ENCODE measurements at places on chromosomes 7 and 10.

- DNase-seq = no peak
Observed at GRCh38 chr7:30231271-30231670, 53.1 kb upstream of the ZNRF2 start.

GRCh38 chr7:138008588-138009349 is 6.9 kb upstream of the CREB3L2 start:
- DNase-seq = peak; percentile 83

DNA sequence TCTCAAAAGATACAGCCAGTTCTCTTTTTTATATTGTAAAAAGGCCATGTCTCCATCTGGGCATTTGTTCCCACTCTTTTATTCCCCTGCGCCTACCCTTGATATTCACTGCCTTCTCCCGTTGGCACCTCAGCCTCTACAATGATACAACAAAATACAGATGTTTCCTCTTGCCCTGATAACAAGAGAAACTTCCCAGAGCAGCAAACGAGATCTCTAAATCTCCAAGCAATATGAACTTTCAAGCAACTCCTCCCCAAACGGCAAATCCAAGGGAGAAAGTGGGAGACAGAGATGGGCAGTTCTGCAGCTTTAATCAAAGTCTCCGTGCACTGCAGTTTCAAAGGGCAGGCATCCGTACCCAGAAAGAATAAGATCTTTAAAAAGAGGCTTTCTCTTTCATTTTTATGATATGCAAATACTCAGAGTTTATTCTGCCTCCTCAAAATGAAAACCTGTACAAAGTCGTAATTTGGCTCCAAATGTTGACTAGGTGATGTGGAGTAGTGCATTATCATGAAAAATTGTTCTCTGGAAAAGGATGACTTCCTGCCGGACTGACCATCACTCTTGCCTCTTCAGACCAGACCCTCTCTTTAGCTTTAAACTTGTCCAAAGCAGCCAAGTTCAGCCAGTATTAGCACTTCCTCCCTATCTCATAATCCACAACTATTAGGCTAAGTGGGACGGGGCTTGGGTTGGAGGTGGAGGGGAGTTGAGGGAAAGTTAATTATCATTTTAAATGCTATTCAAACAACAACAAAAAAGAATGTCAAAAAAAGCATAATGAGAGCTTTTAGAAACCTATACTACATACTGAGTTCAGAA is 682 bp downstream of the HGF start:
- DNase-seq = no peak

GRCh38 chr10:113322843-113323242 is 230.0 kb upstream of the HABP2 start:
- no peak for DNase-seq

DNA sequence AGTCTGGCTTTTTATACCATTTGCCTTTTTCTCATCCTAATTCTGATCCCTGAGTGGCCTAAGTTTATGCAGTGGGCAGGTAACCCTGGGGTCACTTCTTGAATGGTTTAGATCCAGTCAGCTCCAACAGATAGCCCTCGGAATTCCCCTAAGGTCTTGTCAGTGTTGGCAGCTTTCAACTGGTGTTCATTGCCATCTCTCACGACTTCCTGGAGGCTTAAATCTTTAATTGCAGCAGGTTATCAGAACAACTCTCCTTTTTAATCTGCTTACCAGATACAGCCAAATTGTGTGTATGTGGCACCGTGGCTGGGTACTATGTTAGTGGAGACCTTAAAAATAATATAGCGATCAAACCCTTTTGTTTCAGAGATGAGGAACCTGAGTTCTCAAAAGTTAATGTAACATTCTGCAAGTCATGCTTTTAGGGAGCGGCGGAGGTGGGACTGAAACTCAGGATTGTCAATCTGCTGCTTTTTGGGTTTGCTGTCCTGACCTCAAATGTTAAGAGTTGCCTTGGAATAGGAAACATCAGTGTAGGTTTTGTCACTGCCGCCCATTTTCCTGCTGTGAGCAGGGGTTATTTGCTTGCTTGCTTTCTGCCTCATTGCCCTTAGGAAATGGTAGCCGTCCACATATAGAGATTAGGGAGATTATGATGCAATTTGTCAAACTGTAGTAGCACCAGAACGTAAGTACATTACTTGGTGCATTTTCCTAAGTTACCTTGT is 818 bp downstream of the DLD start:
- peak; percentile 21 for DNase-seq

GRCh38 chr10:133060466-133060865 is 27.3 kb upstream of the ADGRA1 start:
- DNase-seq = no peak

DNA sequence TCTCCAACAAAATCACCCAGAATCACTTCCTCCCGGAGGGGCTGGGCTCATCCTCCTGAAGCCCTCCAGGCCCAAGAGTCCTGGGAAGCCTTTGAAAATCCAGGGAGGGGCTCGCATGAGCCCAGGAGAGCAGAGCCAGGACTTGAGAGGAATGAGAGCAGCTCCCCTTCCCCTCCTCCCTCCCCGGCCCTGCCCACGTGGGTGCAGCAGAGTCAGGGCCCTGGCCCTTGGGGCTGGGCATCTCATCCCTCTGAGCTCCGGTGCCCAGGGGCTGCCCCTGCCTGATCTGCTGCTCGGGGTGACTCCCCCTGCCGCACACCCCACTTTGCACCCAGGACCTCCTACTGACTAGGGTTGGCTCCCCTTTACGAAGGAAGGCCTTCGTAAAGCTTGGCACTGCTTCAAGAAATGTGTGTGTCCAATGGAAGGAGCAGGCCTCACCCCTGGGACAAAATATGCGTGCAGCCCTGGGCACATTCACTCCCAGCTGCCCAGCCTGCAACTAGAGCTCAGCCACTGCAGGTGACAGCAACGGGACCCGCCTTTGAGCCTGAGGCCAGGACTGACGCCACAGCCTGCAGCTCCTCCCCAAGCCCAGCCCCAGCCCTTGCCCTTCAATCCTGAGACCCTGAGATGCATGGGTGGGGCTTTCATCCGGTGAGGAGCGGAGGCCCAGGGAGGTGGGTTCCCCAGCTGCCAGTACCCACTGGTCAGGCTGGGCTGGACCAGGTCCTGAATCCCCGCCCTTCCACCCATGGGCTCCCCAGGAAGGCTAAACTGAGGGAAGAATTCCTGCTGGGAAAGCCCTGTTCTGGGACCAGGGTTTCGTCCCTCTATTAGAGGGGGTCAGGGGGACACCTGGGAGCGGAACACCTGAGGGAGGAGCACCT is 21.8 kb downstream of the PWWP2B start:
- DNase-seq = no peak

DNA sequence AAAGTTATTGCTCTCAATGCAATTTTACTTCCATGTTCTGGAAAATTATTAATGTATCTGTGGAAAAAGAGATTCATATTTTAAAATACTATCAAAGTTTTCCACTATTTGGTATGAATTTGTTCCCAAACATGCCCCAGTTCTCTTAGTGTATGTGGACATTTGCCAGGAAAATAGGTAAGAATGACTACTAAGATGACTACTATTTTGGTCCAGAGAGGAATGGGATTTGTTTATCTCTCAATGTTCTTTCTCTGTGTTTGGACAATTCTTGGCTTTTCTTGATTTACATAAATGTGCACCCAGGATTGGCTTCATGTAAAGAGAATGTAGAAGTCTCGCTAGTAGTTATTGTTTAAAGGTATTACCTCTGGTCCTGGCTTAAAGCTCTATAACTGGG is 60.3 kb upstream of the POT1 start:
- peak; percentile 43 for DNase-seq

DNA sequence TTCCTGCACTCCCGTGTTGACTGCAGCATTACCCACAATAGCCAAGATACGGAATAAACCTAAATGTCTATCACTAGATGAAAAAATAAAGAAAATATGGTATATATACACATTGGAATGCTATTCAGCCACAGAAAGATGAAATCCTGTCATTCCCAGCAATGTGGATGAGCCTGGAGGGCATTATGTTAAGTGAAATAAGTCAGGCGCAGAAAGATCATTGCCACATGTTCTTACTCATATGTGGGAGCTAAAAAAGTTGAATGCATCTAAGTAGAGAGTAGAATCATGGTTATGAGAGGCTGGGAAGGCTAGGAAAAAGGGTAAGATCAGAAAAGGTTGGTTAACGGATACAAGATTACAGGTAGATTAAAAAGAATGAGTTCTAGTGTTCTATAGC is 219.1 kb upstream of the MKI67 start:
- no peak for DNase-seq

- no peak for DNase-seq
Observed at GRCh38 chr10:133161486-133162109, 1.6 kb downstream of the KNDC1 start.

Measured in fibroblast of pulmonary artery (primary cell).